Ascending aorta (tissue), 2 donors: ENCODE measurements at places on chromosomes 6 and 20.

DNA sequence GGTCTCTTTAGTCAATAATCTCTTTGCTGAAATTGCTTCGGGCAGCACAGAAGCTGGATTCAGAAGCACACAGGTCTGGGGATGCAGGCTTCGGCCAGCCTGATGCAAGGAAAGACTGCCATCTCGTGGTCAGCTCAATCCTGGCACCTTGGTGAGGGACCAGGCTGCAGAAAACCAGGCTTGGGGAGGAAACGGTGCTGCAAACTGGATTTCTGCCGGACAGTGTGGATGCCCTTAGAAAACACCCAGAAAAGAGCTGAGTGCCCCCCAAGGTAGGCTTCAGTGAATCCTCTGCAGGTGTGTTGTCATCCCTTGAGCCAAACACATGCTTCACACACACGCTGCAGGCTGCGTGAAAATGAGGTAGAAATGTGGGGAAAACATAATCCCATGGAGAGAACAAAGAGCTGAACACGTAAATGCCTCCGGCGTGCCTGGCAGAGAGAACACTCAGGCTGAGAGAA lies 89.8 kb upstream of the PAX1 start:
- no peak for DNase-seq

- DNase-seq: no peak
These were observed 4.5 kb upstream of the FOXO3 start for GRCh38 chr6:108556250-108556649.

- no peak for DNase-seq
These were observed 78.7 kb downstream of the CEBPB start for GRCh38 chr20:50269091-50270033.

DNA sequence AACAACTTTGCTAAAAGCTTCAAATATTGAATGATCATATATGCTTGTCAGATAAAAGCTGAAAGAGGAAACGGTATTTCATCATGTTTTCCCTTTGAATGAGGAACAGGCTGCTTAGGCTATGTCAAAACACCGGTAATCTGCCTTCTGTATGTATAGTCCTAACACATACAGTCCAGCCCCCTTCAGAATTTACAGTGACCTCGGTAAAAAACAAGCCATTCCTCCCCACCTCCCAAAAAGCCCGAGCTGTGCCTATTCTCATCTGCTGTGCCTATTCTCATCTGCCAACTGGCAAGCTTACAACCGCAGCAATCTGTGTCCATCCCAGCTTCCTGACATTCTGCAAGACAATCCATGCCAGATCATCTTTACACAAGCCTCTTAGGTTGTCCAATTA lies 26.8 kb upstream of the UBE2J1 start:
- no peak for DNase-seq

DNA sequence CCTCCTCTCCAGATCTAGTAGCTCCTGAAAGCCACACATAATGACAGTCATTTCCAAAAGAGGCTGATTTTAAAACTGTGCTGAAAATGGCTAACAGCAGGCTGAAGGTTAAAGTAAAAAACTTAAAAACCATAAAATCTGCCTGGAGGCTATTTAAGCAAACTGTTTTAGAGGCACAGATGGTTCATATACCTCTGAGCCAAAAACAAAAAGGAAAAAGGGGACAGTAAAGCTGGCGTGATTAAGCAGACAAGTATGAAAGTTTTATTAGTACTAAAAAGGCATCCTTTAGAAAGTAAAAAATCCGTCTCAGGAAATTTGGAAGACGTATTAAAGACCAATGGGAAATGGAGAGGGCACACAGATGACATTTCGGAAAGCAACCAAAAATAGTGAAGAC lies 55.8 kb downstream of the SOBP start:
- DNase-seq: no peak

DNA sequence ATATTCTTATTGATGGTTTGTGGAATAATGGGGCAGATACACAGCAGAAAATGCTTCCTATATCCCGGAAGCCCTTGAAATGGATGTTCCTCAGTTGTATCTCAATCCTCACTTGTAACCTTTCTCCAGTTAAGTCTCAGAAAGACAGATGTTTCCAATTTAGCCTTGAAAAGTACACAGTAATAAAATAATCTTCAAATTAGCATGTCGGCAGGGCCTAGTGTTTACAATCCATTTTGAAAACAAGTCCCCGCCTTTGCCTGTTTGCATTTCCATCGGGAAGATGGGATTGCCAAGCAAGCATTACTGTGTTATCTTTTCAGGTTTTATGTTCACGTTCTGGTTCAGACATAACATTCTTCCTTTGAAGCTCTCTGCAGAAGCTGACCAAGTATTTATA lies 41.5 kb downstream of the SNRNP48 start:
- no peak for DNase-seq

DNA sequence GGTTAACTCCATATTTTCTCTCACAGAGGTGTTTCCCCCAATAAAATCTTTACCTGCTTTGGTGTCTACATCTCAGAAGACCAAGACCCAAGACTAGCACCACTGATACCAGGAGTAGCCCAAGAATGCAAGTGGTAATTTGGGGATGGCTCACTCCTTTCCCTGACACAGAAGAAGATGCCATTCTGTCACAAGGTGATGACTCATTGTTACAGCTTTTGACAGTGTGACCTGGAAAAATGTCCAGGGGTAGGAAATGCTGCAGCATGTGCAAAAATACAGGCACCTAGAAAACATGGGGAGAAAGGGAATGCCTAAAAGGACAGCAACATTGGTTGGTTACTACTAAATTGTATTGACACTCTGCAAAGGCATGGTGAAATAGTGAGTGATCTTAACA lies 254.0 kb upstream of the GJE1 start:
- no peak for DNase-seq

DNA sequence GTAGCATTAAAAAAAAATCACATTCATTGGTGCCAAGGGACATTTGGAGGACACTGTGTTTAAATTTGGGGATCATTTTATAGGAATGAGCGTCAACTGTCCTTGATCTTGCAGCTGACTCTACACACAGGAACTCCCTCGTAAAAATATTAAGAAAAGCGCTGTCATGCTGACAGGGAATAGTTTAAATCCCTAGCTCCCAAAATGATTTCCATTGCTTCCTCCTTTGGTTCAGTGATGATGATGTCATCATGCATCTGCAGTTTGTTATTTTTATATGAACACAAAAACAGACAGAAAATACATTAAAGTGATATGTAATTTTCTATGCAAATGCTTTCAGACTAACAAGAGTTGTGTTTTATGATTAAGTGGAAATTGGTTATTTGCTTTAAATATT lies 275.6 kb downstream of the BTBD9 start:
- no peak for DNase-seq

DNA sequence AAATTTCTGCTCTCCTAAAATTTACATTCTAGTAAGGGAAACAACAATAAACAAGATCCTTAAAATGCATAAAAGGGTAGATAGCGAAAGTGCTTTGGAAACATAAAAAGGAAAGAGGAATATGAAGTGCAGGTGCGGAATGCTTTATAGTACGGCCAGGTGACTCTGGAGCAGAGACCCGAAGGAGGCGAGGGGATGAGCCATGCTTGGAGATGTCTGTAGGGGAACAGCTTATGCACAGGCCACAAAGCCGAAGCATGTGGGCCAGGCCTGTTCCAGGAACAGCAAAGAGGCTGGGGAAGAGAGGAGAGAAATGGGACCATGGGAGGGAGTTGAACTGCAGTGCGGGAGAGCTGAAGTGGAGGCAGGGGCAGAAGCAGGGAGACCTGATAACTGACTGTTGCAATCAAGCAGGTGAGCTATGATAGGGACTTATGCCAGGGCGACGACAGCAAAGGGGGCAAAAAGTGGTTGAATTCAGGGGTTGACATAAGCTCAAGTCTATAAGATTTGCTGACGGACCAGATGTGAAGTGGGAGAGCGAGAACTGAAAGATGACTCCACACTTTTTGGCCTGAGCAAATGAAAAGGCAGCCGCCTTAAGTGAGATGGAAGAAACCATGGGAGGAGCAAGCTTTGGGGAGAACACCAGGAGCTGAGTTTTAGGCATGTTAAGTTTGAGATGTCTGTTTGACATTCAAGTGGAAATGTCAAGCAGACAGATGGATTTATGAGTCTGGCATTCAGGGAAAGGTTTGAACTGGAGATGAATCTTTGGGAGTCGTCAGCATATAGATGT lies 83.1 kb downstream of the CNBD2 start:
- DNase-seq: no peak

DNA sequence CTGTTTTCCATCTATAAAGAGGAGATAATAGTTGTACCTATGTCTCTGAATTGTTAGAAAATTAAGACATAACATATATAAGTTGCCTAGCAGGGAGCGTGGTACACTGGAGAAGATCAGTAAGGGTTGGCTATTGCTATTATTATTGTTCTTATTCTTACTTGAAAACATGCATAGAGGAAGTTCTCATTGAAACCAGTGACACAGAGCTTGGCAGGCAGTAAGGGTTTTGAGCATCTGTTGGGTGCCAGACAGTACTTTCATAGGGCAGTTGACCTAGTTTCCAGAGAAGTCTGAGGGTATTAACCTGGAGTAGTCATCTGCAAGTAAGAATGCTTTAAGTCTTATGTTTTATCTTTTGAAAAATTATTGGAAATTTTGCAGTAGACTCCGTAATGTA lies 13.3 kb upstream of the SGK1 start:
- DNase-seq: no peak
